ENCODE measurements at places on chromosomes 6 and 20. TPM values are rescaled to one million over a fixed set of nuclear protein-coding genes. Genes with fewer than 3 reads are reported as not detected.

HCRTR2 gene
- not detected for total RNA-seq

KCNS1 gene
- not detected for total RNA-seq

SUN5 gene
- not detected for total RNA-seq

HUS1B gene
- total RNA-seq = 2.9 TPM

DNA sequence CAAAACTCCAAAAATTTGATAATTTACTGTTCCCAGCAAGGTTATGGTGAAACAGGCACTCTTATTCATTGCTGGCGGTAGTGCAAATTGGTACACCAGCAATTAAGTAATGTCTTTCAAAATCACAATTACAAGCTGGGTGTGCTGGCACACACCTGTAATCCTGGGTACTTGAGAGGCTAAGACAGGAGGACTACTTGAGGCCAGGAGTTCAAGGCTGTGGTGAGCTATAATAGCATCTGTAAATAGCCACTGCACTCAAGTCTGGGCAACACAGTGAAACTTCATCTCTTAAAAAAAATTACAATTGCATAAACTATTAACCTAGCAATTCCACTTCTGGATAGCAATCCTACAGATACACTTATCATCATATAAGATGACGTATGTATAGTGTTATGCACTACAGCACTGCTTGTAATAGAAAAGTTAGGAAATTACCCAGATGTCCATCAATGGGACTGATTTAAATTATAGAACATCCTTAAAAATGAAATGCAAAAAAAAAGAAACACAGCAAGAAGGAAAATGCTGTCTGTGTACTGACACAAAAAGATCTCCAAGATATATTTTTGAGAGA, 31.4 kb downstream of the NCOA6 start:
- no peak for DNase-seq

- no peak for DNase-seq
These were observed 15.9 kb downstream of the DLL1 start for GRCh38 chr6:170274713-170275560.

- DNase-seq = no peak
These were observed 208.4 kb downstream of the MYLK4 start for GRCh38 chr6:2542101-2542857.

DNA sequence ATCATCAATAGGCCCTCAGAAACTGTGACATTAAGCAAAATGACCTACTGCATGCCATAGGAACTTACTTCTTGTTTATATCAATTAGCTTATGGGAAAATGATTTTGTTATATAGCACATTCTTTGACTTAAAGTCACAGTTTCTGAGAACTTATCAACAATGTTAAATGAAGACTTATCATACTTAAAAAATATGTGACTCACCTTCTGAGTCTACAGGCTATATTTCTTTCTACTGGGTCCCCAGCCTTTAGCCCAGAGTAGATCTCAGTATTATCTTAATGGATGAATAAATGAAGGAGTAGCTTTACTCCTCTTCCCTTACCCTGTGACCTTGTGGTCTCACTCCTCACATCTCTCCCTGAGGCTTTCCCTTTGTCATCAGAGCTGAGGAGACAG, 180.2 kb downstream of the MAFB start:
- DNase-seq = no peak

- no peak for DNase-seq
These were observed 139.2 kb upstream of the SASH1 start for GRCh38 chr6:148203281-148203925.
